ENCODE measurements at places on chromosomes 6 and 20.

GRCh38 chr6:23532227-23532626 is 593.8 kb upstream of the NRSN1 start:
- no peak for DNase-seq

- no peak for DNase-seq
Observed at GRCh38 chr6:37622646-37623071, 75.0 kb downstream of the MDGA1 start.

DNA sequence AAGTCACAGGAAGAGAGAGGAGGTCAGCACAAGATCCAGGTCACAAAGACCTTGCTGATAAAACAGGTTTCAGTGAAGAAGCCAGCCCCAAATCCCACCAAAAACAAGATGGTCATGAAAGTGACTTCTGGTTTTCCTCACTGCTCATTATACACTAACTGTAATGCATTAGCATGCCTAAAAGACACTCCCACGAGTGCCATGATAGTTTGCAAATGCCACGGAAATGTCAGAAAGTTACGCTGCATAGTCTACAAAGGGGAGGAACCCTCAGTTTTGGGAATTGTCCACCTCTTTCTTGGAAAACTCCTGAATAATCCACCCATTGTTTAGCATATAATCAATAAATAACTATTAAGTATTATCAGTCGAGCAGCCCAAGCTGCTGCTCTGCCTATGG is 427.2 kb downstream of the RFPL4B start:
- no peak for DNase-seq

DNA sequence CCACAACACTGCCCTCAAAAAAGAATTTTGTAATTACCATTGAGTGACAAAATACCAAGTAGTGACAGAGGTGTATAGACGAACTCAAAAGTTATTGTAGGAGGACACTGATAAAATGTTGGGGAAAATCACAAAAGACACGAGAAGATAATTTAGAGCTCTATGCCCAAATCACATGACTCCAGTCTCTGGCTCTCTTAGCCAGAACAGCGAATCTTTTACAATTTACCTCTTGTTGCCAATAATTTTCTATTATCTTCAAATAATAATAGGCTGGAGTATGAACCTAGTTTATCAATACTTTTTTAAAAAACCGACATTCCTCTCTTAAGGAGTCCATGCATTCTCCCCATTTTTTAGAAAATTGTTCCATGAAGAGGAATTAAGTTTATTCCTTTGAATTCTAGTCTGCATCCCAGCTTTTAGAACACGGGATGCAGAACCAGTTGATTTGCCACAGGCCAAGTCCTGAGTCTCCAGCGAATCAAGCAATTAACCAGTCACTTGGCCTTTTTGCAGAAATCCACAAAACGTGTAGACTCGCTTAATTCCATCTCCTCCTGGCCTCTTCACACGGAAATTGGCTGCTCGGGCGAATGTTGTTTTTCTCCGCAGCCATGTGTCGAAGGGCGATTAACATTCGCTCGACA is 507 bp upstream of the RIPPLY2 start:
- DNase-seq = no peak

- no peak for DNase-seq
Observed at GRCh38 chr20:35404614-35405259, 7.0 kb downstream of the UQCC1 start.

GRCh38 chr20:41074441-41074840 is 45.8 kb downstream of the TOP1 start:
- no peak for DNase-seq

- no peak for DNase-seq
Observed at GRCh38 chr6:108739496-108740330, 108.5 kb upstream of the ARMC2 start.

All from stimulated activated CD4-positive, alpha-beta T cell treated with anti-CD3 and anti-CD28 coated beads, TNF-alpha, amount 100 ng/mL, for 24 hours (primary cell).